GM12878 (cell line): ENCODE measurements at places on chromosomes 2 and 18. TPM values are rescaled to one million over a fixed set of nuclear protein-coding genes. Genes with fewer than 3 reads are reported as not detected.

- no peak for DNase-seq
Measured at GRCh38 chr2:96824079-96824870, 8.2 kb downstream of the CNNM3 start.

DNA sequence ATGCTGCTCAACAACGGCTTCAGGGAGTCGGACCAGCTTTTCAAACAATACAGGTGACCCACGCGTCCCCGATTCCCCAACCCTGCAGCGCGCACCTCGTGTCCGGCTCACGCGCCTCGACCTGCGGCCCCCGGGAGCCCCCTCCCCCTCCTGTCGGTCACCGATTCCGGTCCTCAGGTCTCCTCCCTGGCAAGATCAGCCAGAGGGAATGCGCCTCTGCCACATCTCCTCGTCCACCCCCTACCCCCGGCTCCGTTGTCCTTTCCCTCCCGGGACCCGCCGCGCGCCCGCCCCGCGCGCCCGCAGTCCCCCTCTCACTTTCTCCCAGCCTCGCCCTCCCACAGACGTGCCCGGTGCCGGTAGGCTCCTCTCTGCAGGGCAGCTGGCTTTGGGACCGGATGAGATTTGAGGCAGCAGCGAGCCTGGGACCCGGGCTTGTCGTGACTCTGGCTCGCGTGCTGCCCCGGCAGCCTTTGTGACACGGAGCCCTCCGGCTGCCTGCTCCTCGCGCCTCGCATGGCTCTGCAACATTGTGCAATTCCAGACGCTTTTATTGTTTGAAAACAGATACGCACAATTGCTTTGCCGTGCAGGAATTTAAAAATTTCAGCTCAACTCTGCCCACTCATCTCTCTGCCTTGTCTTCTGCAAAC is 558 bp downstream of the TTC39C start:
- DNase-seq, result no peak

- DNase-seq, result no peak
Measured at GRCh38 chr2:51778806-51779205, 746.9 kb upstream of the NRXN1 start.

DNA sequence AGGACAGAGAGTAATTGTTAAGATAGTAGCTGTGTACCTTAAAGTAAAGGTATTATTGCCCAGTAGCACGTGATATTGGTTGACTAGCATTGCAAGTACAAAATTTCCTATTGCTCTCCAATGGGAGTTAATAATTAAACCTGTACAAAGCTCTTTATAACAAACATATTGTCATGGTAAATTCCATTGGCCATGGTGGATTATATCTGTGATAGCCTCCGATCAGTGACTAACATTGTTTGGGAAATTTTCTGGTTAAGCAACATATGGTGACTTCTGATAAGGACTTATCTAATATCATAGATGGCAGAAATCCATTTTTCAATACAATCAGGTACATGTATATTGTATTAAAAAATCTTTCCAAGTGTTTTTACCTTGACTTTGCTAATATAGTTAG is 360.8 kb downstream of the DCC start:
- no peak for DNase-seq

- no peak for DNase-seq
Measured at GRCh38 chr2:76998152-76998551, 524.0 kb downstream of the LRRTM4 start.

GRCh38 chr18:61697306-61697909 is 195.4 kb downstream of the RNF152 start:
- no peak for DNase-seq

DNA sequence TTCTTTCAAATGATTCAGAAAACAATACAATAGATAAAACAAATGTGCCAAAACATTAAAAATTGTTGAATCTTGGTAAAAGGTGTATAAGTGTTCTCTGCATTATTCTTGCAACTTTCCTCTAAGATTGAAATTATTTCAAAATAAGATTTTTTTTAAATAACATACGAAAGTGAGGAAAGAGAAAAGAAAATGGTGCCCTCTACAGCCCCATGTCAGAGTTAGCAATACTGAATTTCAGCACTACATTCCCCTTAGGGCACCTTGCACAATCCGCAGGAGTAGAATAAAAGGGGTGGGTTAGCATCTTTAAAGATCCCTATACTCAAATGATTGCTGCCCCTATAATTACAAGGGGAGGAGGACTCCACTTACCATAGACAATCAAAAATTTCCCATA is 433.7 kb downstream of the BCL11A start:
- no peak for DNase-seq

GRCh38 chr2:237043866-237044265 is 41.8 kb upstream of the COPS8 start:
- DNase-seq, result no peak

DNA sequence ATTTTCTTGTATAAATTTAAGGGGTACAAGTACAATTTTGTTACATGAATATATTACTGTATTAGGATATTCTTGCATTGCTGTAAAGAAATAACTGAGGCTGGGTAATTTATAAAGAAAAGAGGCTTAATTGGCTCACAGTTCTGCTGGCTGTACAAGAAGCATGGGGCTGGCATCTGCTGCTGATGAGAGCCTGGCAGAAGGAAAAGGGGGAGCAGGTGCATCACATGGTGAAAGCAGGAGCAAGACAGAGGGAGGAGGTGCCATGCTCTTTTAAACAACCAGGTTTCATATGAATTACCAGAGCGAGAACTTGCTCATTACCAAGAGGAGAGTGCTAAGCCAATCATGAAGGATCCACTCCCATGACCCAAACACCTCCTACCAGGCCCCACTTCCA is 399.5 kb upstream of the RAB6C start:
- no peak for DNase-seq

DNA sequence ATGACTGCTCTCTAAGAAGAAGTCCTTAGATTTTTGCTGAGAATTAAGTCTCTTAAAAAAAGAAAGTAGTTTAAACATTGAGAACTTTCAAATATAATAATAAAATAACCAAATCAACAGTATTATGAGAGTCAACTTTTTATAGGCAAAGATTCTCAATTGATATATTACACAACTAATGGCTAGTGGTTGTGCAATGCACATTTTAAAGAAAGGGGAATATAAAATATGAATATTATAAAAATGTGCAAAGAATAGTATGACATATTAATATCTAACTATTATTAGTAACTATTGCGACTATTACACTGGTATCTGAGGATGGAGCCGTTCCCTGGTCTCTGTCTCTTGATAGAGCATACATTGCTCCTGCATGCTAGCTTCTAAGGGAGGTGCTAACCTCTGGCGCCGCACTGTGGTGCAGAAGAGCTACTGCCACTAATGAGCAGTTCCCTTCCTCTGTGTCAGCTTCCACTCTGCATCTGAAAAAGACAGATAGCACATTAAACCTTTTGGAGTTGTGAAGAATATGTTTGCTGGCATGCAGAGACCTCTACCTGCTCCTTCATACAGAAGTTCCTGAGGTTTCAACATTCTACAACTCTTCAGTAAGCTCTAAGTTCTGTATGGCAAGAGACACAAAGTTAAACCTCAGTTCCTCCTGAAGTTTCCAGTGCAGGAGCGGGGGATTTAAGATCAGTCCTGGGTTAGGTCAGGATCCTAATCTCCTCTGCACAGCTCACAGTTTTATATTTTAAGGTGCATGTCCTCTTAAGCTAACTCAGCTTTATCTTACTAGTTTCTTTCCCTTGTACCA is 3.5 kb upstream of the SLC9A2 start:
- DNase-seq, result no peak

GRCh38 chr18:60391571-60392226 is 19.1 kb upstream of the MC4R start:
- no peak for DNase-seq

DNA sequence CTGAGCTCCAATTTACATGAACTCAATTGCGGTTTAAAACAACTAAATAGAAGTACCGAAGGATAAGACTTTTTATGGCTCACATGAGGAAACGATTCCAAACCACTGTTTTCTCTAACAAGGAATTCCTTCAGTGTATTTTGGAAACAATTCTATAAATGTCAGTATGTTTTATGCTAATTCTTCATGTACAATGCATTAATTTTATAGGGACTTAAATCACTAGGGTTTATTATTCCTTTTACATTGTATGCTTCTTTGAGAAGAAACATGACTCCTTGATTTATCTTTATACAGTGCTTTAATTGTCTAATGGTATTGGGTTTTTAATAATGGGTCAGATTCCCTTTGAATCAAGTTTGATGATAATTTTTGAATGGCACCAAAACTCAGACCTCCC is 566.8 kb downstream of the EPHA4 start:
- no peak for DNase-seq

- no peak for DNase-seq
Measured at GRCh38 chr2:46232860-46233259, 64.3 kb upstream of the EPAS1 start.

GRCh38 chr18:55252053-55252675 is 292.9 kb upstream of the CCDC68 start:
- no peak for DNase-seq

DNA sequence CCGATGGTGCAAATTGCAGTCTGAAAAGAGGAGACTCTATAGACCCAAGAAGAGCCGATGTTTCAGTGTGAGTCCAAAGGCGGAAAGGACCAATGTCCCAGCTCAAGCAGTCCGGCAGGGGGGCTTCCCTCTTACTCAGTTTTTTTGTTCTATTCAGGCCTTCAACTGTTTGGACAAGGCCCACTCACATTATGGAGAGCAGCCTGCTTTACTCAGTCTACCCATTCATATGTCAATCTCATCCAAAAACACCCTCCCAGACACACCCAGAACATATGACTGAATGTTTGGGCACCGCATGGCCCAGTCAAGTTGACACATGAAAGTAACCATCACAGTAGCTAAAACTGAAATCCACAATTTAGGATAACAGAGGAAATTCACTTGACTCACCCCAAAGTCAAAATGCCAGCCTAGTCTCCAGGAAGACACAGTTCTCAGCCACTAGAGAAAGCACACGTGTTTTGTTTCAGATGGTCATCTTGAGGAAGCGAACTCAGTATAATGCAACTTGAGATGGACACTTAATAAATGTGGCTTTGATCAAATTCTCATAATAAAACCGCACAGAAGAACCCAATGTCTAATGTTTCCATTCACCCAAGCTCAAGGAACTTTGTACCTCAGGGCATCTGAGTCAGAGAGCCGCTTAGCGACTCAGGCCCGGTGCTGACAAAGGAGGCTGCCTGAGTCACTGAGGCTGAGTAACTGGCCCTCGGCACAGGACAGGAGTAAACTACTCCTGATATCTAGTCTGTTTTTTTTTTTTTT is 2.4 kb downstream of the FHL2 start:
- no peak for DNase-seq

DNA sequence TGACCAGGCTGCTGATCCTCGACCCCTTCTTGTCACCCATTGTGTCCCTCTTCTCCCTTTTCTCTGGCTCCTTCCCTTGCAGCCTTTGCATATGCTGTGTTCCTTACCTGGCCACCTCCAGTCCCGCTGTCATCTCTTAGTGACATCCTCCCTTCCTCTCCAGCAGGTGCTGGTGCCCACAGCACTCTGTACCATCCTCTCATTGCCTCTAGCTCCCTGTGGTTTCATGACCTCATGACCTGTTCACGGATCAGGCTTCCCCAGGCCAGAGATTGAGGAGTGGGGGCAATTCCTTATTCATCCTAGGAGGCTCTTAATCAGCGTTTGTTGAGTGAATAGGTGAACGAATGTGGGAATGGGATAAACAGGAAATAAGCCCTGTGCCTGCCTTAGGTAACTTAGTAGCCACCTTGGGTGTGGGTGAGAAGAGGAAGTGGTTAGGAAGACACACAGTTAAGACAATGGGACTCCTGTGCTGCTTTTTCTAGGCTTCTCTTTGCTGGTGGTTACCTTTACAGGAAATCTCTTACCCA is 35.5 kb downstream of the ITGA6 start:
- peak; percentile 23 for DNase-seq

- no peak for DNase-seq
Measured at GRCh38 chr18:10296491-10296890, 157.9 kb upstream of the APCDD1 start.

DNA sequence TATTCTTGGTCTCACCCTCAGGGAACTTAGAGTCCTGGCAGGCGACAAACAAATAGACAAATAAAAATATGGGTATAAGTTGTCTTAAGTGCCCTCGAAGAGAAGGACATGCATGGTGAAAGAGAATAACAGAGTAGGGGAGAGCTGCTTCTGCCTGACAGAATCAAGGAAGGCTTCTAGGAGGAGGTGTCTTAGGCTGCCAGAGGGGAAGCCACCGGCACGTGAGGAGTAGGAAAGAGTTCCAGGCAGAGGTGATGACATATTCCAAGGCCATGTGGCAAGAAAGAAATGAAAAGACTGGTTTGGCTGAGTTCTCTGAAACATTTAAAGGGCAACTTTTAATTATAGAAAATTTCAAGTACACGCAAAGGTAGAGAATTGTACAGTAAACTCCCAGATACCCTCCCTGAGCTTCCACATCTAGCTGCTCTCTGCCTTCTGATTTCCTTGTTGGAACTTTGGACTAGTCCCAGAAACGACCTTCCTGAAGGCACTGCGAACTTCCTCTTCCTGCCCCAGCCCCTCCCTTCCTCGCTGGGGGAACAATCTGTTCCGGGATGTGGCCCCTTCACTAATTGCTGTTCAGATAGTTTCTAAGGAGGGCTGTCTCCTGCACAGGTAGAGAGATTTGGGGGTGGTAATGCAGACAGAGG is 91.7 kb downstream of the DYSF start:
- DNase-seq, result no peak

DNA sequence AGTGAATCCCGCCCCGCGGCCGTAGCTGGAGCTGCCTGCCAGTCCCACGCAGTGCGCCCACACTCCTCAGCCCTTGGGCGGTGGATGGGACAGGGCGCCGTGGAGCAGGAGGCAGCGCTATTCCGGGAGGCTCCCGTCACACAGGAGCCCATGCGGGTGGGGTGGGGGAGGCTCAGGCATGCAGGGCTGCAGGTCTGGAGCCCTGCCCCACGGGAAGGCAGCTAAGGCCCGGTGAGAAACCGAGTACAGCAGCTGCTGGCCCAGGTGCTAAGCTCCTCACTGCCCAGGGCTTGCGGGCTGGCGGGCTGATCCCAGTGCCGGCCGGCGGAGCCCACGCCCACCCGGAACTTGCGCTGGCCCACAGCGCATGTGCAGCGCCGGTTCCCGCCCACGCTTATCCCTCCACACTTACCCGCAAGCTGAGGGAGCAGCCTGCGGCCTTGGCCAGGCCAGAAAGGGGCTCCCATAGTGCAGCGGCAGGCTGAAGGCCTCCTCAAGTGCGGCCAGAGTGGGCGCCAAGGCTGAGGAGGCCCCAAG is 1152.8 kb upstream of the CELF4 start:
- DNase-seq, result no peak

DNA sequence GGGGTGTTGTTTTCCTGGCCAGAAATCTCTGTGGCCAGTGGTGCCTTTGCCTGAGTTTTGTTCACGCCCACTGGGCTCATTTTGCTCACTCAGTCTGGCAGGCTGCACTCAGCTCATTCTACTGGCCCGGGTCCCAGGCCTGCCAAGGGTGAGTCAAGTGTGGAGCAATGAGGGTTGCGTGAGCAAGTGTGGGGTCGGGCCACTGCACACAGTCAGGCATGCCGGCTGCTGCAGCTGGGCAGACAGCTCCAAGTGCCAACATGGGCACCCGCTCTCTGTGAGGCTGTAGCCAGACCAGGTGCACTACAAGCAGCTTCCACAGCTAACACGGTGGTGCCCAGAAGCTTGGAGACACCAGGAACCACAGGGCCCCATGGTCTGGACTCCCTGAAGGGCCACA is 801.1 kb upstream of the RAB6C start:
- no peak for DNase-seq

GRCh38 chr2:229032608-229033234 is 238.4 kb downstream of the PID1 start:
- DNase-seq, result no peak

TFCP2L1 gene
- polyA plus RNA-seq, result 0.08 and 0.09 TPM in 2 replicates

NXPH2 gene
- not detected in 2 replicates for polyA plus RNA-seq

QPCT gene
- polyA plus RNA-seq, result 0.24 and 0.42 TPM in 2 replicates

SERPINB10 gene
- polyA plus RNA-seq, result 12.4 and 13.9 TPM in 2 replicates

MOCOS gene
- 0.38 and 0.47 TPM in 2 replicates for polyA plus RNA-seq

C2orf72 gene
- polyA plus RNA-seq, result not detected in 2 replicates

SLC30A3 gene
- not detected in 2 replicates for polyA plus RNA-seq

DNAJC5G gene
- not detected in 2 replicates for polyA plus RNA-seq

OTOS gene
- polyA plus RNA-seq, result 0.25 TPM in 1 of 2 replicates, not detected in the other

PTGR3 gene
- polyA plus RNA-seq, result 21.9 and 22.0 TPM in 2 replicates
